WTC11 (cell line): ENCODE measurements at places on chromosomes 3 and 15.
A peak's percentile ranks its signal among the peaks of the same experiment; 100 is the strongest.

GRCh38 chr3:270688-271087, 74.1 kb downstream of the CHL1 start:
- DNase-seq = no peak

DNA sequence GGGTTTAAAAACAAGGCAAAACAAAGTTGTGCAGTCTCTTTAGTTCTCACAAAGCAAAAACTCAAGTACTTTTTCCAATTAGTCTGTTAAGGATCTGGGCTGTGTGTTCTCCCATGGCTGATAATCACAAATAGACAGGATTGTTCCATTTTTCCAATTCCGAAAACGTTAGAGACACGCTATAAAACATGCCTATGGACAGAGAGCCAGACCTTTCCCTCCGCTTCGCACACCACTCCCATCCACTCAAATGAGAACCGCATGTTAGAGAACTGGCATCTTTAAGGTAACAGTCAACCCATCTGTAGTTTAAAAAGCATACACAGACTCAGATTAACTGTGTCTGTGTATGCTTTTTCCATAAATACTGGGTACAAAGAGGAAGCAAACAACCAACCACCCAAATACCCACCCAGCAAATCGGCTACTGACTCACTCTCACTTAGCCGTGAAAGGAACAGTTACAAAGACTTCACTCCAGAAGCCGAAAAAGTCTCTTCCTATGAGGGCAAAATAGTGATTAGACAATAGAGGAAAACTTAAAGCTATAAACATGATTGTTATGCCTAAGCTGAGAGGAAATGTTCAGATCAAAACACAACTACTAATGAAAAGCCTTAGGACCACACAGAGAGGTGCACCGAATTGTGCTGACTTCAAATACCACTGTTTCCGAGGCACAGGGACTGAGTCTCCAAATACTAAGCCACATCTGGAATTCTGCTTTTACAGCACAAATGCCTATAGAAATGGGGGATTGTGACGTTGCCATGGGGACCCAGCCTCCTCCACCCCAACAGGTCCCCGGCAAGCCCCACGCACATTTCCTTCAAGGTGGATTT, 36.1 kb downstream of the IL17RD start:
- DNase-seq = no peak

GRCh38 chr3:28476194-28476593, 127.6 kb upstream of the AZI2 start:
- no peak for DNase-seq

DNA sequence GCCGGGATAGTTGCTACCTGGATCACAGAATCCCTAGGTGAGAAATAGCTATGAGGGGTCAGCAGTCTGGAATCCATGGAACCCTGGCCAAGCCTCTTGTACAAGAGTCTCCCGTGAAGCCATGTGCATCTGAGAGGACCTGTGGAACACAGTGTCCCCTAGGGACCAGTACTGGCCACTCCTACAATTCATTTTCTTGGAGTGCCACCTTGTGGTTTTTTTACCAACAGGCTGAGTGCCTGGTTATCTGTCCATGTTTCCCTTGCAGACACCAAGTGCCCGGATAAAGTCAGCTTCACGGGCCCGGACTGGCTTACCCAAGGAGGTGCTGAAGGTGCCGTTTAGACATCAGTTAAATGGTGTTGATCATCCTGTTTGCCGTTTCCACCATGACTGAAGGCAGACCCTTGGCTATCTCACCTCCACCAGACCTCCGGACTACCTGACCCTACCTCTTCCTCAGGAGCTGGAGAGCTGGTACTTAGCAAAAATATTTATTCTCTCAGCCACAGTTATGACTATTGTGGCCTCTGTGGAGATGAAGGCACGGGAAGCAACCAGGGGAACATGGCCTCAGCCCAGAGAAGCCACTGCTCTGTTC, 93.9 kb downstream of the RBPMS2 start:
- peak; percentile 56 for DNase-seq

DNA sequence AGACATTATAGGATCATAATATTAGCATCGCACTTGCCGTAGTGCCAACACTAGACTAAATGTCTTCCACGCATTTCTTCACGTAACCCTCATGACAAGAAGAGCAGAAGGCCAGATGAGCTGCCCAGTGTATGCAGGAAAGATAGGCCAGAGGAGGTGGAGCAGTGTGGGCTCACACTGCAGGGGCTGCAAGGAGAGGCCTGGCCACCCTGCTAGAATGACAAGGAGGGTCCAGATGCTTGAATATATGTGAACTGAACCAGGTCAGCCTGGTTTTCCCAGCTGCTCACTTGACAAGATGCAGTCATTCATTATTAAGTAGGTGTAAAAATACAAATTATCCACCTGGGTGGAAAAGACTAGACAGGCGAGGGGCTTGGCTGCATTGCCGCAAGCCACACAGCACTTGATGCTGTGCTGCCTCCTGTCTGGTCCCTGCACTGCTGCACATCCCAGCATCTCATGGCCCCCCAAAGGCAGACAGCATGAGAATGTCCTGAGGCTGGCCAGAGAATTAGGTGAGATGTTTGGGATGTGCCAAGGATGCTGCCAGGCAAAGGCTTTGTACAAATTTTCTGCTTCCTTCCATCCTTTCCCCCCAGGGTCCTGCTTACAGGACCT, 115.2 kb downstream of the NTRK3 start:
- DNase-seq = no peak

GRCh38 chr15:90104551-90104950, 2.3 kb upstream of the IDH2 start:
- no peak for DNase-seq

DNA sequence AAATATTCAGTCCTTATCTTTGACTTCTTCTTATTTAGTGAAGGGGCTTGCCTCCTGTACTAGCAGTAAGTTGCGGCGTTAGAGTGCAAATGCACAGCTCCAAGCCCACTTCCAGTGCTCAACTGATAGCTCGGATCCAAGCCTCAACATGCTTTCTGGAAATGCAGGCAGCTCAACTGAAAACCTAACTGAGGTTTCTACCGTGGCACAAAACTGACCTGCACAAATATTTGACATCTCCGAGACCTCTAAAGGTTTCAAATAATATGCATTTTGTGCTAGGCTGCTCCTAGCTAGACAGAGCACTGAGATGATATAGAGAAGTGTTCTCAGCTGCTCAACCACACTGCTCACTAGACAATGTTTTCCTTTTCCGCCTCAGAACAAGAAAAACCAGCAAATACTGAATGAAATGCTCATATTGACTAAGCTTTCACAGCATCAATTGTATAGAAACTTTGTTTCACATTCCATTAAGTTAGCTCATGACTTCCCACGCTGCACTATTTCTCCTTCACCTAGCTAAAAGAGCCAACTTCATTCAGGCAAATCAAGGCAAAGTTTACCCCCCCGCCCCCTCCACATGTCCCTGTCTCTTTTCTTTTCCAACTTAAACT, 822 bp downstream of the ZNF385D start:
- no peak for DNase-seq

- DNase-seq = no peak
These were observed 421.8 kb downstream of the NLGN1 start for GRCh38 chr3:173819368-173819767.

DNA sequence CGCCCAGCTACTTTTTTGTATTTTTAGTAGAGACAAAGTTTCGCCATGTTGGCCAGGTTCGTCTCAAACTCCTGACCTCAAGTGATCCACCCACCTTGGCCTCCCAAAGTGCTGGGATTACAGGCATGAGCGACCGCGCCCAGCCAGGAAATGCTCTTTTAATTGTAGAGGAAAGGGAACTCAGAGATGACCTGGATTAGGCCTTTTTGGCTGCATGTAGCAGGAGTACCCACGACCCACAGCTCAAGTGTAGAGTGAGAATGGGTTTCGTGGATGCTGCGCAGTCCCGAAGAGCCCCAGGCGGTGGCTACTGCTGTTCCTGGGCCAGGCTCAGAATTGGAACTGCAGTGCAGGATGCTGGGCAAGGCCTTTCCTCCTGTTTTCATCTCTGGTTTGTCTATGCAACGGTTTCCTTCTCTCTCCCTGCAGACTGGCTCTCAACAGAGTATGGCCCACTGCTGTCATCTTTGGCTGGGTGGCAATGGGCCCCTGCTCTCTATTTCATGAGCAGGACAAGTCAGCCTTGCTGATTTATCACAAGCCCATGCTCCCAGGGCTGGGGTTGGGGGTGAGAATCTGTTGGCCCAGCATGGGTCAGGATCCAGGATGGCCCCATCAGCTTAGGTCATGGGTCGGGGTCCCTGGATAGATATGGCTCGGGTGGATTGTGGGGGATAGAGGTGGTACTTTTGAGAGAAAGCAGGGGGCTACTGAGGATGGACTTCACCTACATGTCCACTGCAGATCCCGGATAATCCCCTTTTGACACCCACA, 51.2 kb downstream of the GASK1A start:
- DNase-seq = no peak

GRCh38 chr3:154280161-154280560, 44.1 kb downstream of the DHX36 start:
- no peak for DNase-seq

GRCh38 chr3:155554777-155555451, 190.0 kb downstream of the PLCH1 start:
- no peak for DNase-seq

DNA sequence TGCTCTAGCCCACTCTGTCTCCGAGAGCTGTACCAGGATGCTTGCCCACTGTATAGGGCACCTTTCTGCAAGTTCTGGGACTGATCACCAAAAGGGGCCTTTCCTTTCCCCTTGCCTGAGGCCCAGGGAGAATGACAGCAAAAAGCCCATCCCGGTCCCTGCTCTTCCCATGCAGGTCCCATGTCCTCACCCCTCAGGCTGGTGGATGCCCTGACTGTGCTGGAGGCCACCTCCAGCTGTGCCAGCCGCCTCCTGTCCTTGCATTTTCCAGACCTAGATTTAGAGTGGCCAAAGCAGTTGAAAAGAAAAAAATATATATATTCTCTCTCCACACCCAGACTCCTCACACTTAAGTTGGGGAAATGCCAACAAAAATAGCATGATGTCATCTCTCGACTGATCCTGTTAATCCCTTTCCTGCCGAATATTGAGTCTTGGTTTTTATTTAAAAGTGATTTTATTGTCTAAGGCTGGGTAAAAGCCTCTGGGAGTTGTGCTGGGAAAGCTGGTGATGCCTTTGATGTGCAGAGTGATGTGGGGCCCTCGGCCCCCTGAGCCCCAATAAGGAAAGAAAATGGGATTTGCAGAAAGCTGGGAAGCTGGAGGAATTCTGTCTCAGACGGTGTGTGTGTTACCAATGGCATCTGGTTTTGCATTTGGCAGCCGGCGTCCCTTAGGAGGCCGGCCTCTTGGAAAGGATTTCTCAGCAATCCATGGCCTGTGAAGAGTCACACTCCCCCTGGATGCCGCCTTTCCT, 29.3 kb upstream of the TPM1 start:
- DNase-seq = no peak

DNA sequence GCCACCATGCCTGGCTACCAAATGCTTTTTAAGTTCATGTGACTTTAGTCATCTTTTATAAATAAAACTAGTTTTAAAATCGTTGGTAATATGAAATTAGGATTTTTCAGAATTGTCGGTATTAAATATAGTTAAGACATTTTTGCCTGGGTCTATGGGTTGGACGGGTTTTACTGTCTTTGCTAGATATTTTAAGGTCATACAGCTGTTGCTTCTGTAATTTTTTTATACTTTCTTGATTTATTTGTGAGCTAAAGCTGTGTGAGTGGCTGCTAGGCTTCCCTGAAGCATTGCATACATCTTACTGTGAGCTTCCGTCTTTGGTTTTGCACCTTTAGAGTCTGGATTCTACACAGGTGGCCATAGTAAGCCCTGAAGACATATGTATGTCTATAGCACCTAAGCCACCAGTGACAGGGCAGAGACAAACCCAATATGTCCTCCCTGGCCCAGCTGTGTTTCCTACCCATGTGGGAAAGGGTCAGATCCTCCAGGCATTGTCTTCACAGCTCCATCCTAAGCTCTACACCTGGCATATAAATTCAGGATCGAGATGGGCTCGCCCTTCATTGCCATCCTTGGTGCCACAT, 16.6 kb upstream of the ZNF710 start:
- DNase-seq = no peak

- DNase-seq = no peak
These were observed 1.6 kb upstream of the SUCNR1 start for GRCh38 chr3:151871639-151872468.

DNA sequence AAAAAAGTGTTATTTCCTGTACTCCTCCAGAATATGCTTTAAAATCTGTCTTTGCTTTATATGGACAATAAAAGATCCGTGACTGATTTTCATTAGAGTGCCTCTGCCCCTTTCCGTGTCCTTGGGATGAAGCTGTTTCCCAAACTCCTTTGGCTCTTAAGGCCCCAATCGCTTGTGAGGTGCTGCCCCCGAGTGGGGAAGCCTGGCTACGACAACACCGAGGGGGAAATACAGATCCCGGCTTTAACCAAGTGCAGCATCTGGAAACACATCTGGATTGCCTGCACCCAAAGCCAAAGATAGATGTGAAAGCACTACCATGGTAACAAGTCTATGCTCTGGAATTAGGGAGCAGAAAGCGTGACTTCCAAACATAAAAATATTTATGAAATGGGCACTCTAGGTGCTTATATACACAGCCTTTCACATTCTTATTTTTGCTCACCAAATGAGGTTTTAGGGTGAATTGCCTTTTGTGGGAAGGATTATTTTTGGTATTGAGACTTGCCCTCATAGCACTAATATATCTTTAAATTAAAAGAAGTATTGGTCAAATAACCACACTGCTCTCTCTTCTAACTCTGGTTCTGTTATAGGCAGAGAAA, 40.6 kb upstream of the ADCY5 start:
- peak; percentile 86 for DNase-seq

- DNase-seq = no peak
These were observed 19.1 kb downstream of the TSEN2 start for GRCh38 chr3:12503126-12503957.

DNA sequence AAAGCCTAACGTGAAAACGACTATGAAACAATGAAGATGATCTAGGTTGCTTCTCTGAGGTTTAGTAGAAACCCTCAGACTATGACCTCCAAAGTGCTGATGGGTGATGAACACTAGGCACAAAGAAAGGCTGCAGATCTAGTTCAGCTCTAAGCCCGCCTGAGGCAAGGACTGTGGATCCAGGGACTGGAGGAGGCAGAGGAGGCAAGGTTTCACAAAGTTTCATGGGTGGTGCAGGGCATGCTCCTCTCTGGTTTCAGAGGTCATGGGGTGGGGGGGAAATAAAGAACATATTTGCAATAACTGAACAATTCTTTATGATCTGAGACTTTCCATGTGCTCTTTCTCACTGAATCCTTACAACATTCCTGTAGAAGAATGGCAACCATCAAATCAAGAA, 679.2 kb downstream of the NTRK3 start:
- no peak for DNase-seq

- DNase-seq = no peak
These were observed 155.3 kb downstream of the ATP10A start for GRCh38 chr15:25707656-25708365.
